Bronchus fibroblast of lung (primary cell): ENCODE measurements at places on chromosomes 4 and X. TPM values are rescaled to one million over a fixed set of nuclear protein-coding genes. Genes with fewer than 3 reads are reported as not detected.

FGFR3 gene
- total RNA-seq: 0.45 and 0.84 TPM in 2 replicates

GYPA gene
- not detected in 2 replicates for total RNA-seq

NEK1 gene
- 3.7 and 4.2 TPM in 2 replicates for total RNA-seq

GRSF1 gene
- 51.6 and 67.2 TPM in 2 replicates for total RNA-seq

HELT gene
- total RNA-seq: not detected in 2 replicates

TREX2 gene
- 0.84 TPM in 1 of 2 replicates, not detected in the other for total RNA-seq

PHEX gene
- 0.45 and 0.50 TPM in 2 replicates for total RNA-seq

PTTG2 gene
- not detected in 2 replicates for total RNA-seq

COX7B2 gene
- total RNA-seq: not detected in 2 replicates

MAGEA6 gene
- not detected in 2 replicates for total RNA-seq

ALAS2 gene
- not detected in 2 replicates for total RNA-seq

NAP1L2 gene
- total RNA-seq: not detected in 2 replicates

DCAF4L1 gene
- total RNA-seq: under 0.01 TPM in 1 of 2 replicates, not detected in the other

CT47B1 gene
- not detected in 2 replicates for total RNA-seq

GABRG1 gene
- total RNA-seq: not detected in 2 replicates

IL2 gene
- total RNA-seq: not detected in 2 replicates

CFI gene
- total RNA-seq: 1.3 and 1.9 TPM in 2 replicates

NMU gene
- total RNA-seq: 2.5 and 3.5 TPM in 2 replicates

SPANXD gene
- total RNA-seq: not detected in 2 replicates

IQSEC2 gene
- 9.4 and 10.6 TPM in 2 replicates for total RNA-seq

CDS1 gene
- total RNA-seq: under 0.01 and 0.34 TPM in 2 replicates

TMEM31 gene
- not detected in 2 replicates for total RNA-seq

CXCL3 gene
- 2.4 and 4.6 TPM in 2 replicates for total RNA-seq

KCNE5 gene
- total RNA-seq: 0.15 TPM in 1 of 2 replicates, not detected in the other

ADRA2C gene
- total RNA-seq: 0.17 TPM in 1 of 2 replicates, not detected in the other

RAI2 gene
- total RNA-seq: 0.84 and 1.0 TPM in 2 replicates

FANCB gene
- total RNA-seq: 3.0 and 3.9 TPM in 2 replicates

TMEM156 gene
- total RNA-seq: 1.8 and 2.1 TPM in 2 replicates

RPS6KA3 gene
- 13.1 and 14.0 TPM in 2 replicates for total RNA-seq

IDH3G gene
- 94.1 and 96.8 TPM in 2 replicates for total RNA-seq

RUFY3 gene
- total RNA-seq: 10.7 and 17.7 TPM in 2 replicates

PTPN13 gene
- total RNA-seq: 14.7 and 15.5 TPM in 2 replicates

RS1 gene
- total RNA-seq: not detected in 2 replicates

PAGE5 gene
- not detected in 2 replicates for total RNA-seq

NPNT gene
- not detected in 2 replicates for total RNA-seq

ARMCX1 gene
- total RNA-seq: 27.5 and 34.6 TPM in 2 replicates

CD38 gene
- under 0.01 TPM in 1 of 2 replicates, not detected in the other for total RNA-seq

C4orf36 gene
- total RNA-seq: 2.4 and 2.7 TPM in 2 replicates

GATA1 gene
- not detected in 2 replicates for total RNA-seq

CITED1 gene
- 0.17 TPM in 1 of 2 replicates, not detected in the other for total RNA-seq

SH3D19 gene
- 17.3 and 18.9 TPM in 2 replicates for total RNA-seq

NEUROG2 gene
- total RNA-seq: not detected in 2 replicates

L1CAM gene
- 28.6 and 30.0 TPM in 2 replicates for total RNA-seq

FGFBP2 gene
- not detected in 2 replicates for total RNA-seq

EBP gene
- total RNA-seq: 254 and 300 TPM in 2 replicates

SPATA4 gene
- 0.17 and 1.5 TPM in 2 replicates for total RNA-seq

ZDHHC15 gene
- total RNA-seq: under 0.01 and 0.15 TPM in 2 replicates

PRSS12 gene
- total RNA-seq: 29.4 and 30.3 TPM in 2 replicates

DCHS2 gene
- total RNA-seq: under 0.01 TPM in 1 of 2 replicates, not detected in the other

MXRA5 gene
- 0.50 and 0.59 TPM in 2 replicates for total RNA-seq

PDZD4 gene
- total RNA-seq: 0.30 and 0.50 TPM in 2 replicates

TLL1 gene
- under 0.01 and 0.15 TPM in 2 replicates for total RNA-seq

GALNTL6 gene
- not detected in 2 replicates for total RNA-seq
